ENCODE measurements at places on chromosomes 3 and 15.

GRCh38 chr3:57796261-57796660 is 40.2 kb downstream of the SLMAP start:
- no peak for DNase-seq

DNA sequence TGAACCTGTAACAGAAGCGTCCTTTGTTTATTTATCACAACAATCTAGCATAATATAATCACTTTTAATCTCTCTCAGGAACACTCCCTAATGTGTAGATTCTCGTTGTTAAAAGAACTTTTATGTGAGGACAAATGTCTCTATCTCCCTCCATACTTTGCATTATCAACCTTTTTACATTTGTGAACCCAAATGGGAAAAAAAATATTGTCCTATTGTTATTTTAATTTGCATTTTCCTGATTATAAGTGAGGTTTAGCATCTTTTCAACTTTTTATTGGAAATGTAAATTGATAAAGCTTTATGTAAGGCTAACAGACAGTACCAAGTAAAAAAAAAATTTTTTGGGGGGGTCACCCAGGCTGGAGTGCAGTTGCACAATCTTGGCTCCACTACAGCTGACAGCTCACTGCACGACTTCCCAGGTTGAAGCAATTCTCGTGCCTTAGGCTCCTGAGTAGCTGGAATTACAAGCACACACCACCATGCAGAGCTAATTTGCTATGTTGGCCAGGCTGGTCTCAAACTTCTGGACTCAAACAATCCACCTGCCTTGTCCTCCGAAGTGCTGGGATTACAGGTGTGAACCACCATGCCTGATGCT is 33.0 kb upstream of the DENND4A start:
- DNase-seq, result no peak

- DNase-seq, result no peak
Measured at GRCh38 chr3:124115279-124115678, 123.4 kb upstream of the ROPN1 start.

- DNase-seq, result no peak
Measured at GRCh38 chr15:81480645-81481053, 106.6 kb upstream of the TMC3 start.

DNA sequence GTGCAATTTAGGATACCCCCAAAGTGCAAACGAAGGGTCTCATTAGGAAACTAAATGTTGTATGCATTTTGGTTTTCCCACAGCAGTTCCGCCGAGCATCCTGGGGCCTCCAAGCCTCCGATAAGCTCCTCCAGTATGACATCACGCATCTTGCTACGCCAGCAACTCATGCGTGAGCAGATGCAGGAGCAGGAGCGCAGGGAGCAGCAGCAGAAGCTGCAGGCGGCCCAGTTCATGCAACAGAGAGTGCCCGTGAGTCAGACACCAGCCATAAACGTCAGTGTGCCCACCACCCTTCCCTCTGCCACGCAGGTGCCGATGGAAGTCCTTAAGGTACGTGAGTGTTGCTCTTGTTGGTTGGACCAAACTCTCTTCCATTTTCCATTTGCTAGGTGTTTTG is 120.5 kb upstream of the SAMMSON start:
- DNase-seq, result no peak

GRCh38 chr15:36903922-36904556 is 196.3 kb downstream of the MEIS2 start:
- no peak for DNase-seq

GRCh38 chr15:56385908-56386307 is 20.7 kb downstream of the TEX9 start:
- DNase-seq, result no peak

- no peak for DNase-seq
Measured at GRCh38 chr3:153976891-153977554, 144.2 kb upstream of the ARHGEF26 start.

DNA sequence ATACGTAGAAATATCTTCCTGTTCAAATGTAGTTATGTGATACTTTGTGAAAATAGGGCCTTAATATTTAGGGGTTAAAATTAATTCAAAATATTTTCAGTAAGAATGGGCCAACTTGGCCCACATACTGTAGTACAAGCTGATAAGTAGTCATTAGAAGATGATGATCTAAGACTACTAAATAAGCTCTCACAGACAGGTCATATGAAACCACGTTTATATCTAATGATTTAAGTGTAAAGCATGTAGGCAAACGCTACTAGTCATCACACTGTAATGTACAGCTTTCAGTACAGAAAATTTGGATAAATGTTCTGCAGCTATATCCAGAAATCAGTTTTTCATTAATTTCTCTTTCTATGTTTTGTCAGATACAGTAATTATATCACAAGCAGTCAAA is 228.6 kb downstream of the UBE2E2 start:
- DNase-seq, result no peak

DNA sequence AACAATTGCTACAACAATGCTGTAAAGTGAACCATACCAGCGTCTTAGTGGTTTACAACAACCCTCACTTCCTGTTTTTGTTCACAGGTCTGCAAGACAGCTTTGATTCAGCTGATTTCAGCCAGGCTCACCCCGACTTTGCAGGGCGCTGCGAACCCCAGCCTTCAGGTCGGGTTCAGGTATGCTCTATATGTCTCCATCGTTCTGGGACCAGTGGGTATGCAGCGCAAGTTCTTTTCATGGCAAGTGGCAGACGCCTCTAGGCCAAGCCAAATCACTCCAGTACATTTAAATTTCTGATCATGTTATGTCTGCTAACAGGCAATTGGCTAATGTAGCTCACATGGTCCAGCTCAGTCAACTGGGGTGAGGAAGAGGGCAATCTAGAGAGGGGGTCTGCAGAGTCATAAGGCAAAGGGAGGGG is 52.4 kb upstream of the RGMA start:
- DNase-seq, result no peak

GRCh38 chr3:47443611-47443995 is 32.1 kb downstream of the SCAP start:
- DNase-seq, result no peak

DNA sequence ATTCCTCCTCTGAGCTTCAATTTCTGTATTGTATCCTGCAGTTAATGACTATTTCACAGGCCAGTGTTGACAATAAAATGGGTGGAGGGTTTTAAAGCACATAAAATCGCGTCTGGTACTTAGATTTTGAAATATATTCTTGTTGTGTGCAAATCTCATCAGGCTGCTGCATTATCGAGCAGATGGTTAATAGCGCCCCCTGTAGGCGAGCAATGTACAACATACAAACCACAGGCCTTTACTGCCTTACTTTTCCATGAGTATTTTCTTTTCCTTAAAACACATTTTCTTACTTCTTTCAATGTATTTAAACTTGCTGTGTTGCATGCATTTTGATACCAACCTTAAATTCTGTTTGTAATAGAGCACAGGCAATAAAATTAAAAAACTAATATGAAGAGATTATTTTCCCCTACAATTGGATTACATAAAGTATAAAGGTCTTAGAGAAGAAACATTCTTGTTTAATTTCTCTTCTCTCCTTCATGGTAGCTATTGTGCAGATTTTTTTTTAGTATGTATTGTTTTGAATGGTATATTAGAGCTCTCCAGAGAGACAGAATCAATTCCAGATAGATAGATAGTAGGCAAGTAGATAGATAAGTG is 608.4 kb downstream of the CADM2 start:
- peak; percentile 28 for DNase-seq

GRCh38 chr3:140145528-140145927 is 210.5 kb downstream of the CLSTN2 start:
- DNase-seq, result no peak

GRCh38 chr15:87144775-87145174 is 1065.1 kb downstream of the AGBL1 start:
- no peak for DNase-seq

DNA sequence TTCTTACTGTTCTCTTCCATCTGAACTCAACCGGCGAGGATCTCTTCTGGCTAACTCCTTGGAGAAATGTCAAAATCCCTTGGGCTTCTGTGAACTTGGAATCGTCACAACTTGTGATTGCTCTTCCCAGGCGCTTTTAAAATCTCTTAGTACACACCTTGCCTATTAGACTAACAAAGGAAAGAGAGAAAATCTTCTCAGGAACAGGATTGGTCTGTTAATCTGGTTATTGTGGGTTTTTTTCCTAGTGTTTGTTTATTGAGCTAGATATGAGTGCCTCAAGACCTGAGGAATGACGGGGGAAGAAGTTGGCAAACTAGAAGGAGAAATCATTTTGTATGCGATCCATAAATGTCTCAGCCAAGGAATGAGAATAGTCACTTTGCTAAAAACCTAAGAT is at the start of gene ATP13A5:
TSS of gene ATP13A5 (minus strand) at position 48 of the 400 bp plus-strand sequence. CDS start at position 20, 28 bp downstream.
- DNase-seq, result no peak

DNA sequence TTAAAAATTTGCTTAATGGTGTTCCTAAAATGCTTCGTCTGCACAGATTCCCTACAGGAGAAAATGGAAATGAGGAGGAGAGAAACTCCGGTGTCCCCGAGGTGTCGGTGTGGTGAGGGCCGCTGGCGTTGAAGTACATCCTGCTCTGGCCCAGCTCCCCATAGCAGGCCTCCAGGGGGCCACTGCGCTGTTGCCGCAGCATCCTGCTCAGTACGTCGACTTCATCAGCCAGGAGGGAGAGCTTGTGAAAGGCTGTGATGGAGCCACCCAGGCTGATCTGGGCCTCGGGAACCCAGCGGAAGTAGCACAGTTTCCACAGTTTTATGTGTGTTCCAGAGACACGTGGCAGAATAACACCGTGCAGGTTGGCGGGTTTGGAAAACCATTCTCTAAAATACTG is 37.8 kb downstream of the FAN1 start:
- DNase-seq, result no peak

- DNase-seq, result no peak
Measured at GRCh38 chr3:105459566-105460290, 93.0 kb downstream of the ALCAM start.

DNA sequence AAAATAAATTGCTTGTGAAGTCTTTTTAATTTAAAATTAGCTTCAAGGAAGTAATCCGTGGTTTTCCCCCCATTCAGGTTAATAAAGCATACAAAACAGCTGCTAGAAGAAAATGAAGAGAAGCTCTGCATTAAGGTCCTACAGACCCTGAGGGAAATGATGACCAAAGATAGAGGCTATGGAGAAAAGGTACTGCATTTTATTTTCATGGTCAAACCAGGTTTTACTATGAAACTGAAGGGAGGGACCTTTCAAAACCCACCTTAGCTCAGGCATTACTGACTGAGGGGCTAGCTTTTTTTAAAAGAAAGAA is 218.5 kb downstream of the ITPR1 start:
- DNase-seq, result no peak

- no peak for DNase-seq
Measured at GRCh38 chr15:68774521-68775235, 46.0 kb downstream of the ANP32A start.

GRCh38 chr15:70210076-70210475 is 112.4 kb upstream of the TLE3 start:
- no peak for DNase-seq

DNA sequence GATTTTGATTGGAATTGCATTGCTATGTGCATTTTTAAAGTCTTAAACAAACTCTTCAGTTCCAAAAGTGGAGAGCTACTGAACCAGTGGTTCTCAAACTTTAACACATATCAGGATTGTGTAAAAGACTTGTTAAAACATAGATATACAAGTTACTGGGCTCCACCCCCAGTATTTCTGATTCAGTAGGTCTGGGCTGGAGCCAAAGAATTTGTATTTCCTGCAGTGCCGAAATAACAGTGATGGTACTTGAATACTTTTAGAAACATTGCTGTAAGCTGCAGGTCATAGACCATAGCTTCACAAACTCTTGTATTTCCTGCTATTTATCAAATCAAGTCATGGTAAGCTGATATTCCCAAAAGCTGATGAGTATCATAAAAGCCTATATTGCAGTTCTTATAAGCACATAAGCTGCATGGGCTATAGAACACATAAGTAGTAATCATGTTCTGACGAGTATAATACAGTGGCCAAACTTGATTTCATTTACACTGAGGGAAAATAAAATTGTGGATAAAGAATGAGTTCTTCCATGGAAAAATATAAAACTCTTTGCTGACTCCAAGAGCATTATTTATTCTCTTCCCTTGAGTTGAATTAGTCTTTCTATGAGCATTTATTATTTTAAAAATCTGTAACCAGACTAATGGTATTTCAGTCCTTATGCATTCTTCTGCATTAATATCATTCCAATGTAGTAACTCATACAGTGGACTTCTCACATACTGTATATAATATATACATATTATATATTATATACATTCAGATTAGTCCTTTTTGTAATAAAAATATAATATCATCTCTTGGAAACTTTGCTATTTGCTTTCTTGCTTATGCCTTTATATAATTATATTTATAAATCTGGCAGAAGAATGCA is 550.5 kb upstream of the AGTR1 start:
- DNase-seq, result no peak

GRCh38 chr3:184738982-184739381 is 27.1 kb upstream of the MAGEF1 start:
- no peak for DNase-seq

GRCh38 chr3:55659701-55660100 is 172.6 kb upstream of the WNT5A start:
- DNase-seq, result no peak

- no peak for DNase-seq
Measured at GRCh38 chr3:197500812-197501211, 55.0 kb downstream of the BDH1 start.

GRCh38 chr15:23606226-23606625 is 40.8 kb downstream of the MKRN3 start:
- DNase-seq, result no peak

- no peak for DNase-seq
Measured at GRCh38 chr15:93664213-93664956, 567.0 kb upstream of the MCTP2 start.

GRCh38 chr15:54843006-54843405 is 353.7 kb downstream of the RSL24D1 start:
- no peak for DNase-seq

GRCh38 chr15:97234851-97235610 is 725.5 kb upstream of the ARRDC4 start:
- peak; percentile 32 for DNase-seq

DNA sequence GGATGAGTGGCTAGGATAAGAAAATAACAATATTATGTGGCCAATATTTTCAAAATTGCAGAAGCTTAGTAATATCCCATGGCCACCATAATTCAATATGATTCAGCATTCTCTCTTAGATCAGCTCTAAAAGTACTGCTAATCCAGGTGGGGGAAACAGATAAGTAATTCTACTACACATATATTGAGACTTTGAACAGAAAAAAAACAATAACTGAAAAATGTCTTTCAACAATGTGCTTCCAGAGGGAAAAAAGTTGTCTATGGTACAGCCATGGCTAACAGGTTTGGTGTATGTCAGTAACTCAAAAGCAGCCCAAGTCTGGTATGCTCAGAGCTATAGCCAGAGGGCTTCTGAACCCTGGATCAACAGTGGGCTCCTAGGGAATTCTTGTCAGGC is 42.4 kb upstream of the PPIB start:
- DNase-seq, result no peak

DNA sequence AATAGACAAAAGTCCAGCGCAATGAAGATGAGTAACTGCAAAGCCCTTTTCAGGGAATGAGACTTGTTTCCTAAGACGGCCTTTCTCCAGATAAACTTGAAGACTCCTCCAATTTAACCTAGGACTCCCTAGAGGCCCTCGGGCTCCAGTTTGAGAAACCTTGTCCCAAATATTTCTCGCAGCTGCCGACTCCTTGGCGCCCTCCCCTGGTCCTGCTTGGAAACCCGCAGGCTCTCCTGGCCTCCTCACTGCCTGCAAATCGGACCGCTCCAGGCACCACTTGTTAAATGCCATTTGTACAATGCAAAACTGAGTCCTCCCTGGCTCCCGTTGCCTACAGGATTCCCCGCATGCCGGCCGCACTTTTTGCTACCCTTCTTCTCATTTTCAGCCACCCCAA is 36.8 kb downstream of the MUC4 start:
- DNase-seq, result no peak

GRCh38 chr15:25087137-25087536 is 132.3 kb downstream of the SNRPN start:
- no peak for DNase-seq

- DNase-seq, result no peak
Measured at GRCh38 chr3:11212299-11212608, 58.0 kb downstream of the HRH1 start.
